ENCODE measurements at places on chromosomes 3 and 15.
A peak's percentile ranks its signal among the peaks of the same experiment; 100 is the strongest.

DNA sequence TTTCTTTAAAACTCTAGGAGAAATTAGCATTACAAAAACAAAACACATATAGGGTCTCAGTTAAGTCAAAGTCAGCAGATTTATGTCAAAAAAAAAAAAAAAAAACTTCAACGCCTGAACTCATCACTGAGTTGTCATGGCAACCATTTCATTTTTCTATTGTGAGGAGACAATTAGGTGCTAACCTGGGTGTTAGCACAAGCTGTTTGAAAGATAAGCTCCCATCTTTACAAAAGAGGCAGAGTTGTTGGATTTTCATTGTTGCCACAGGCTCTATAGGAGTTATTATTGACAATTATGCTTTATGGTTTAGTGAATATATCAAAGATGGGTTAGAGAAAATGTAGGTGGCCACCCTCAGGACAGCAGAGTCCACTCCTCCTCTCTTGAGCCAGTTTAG, 806.9 kb downstream of the GRM7 start:
- no peak for DNase-seq

DNA sequence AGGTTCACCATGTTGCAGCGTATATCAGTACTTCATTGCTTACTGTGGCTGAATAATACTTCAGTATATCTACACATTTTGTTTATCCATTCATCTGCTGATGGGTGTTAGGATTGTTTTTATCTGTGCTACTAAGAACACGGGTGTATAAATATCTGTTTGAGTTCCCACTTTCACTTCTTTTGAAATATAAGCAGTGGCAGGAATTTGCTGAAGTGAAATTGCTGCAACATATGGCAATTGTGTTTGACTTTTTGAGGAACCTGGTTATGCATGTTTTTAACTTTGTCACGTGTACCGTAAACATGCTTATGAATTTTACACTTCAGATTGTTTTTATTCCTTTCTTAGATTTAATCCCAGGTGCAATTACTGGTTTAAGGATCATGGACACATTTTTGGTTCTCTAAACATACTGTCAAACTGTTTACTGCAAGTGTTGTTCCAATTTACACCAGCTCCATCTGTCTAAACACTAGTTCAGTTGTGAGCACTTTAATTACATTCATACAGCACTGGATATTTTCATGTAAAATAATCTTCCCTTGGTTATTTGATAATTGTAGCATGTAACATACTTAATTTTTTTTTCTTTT, 23.1 kb downstream of the TRAK1 start:
- no peak for DNase-seq

DNA sequence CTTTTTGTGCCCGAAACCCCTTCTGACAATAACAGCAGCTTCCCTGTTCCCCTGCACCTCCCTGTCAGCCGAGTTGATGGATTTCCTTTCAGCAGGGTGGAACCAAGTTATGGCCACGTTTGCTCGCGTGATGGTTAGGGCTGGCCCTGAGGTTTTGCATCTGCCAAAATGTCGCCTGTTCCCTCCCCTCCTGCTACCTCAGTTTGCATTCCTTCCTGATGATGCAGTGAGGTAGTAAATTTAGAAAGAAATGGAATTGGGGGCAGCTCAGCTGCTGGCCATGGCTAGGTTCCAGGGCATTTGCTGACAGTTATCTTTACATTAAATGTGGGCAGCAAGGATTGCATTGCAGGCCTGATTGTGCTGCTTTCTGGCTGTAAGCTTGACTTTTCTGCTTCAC, 13.2 kb downstream of the LIMD1 start:
- no peak for DNase-seq

GRCh38 chr3:9891072-9891622, 737 bp downstream of the JAGN1 start:
- DNase-seq, result no peak

GRCh38 chr3:45782381-45782780, 14.0 kb downstream of the SLC6A20 start:
- no peak for DNase-seq

DNA sequence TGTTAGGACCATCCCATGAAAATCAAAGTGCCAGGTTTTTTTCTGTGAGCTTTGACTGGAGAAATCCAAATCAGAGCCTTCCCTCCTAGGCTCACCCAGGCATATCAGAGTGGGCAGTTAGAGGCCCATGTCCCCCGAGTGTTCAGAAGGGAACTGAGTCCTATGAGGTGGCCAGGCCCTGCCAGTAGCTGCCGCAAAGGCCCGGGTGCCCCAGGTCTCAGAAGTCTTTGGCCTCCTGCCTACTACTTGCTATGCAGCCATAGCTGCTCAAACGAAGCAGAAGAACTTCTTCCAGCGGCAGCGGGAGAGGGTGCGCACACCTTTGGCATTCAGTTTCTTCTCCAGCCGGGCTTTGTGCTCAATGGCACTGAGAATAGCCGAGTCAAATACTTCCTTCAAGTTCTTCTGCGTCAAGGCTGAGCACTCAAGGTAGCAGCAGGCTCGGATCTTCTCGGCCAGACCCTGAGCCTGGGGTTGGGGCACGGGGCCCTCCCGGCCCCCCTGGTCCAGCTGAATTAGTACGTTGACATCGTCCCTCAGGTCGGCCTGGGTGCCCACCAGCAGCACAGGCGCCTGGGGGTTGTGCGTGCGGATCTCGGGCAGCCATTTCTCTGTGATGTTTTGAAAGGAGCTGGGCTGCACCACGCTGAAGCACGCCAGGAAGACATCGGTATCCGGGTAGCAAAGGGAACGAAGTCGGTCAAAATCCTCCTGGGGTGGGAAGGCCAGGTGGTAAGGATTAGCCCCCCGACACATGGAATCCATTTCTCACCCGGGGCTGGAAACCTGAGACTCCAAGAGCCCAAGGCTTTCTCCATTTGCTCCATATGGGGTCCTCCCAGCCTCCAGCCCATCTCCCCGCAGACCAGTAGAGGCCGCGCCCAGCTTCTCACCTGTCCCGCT, 992 bp downstream of the RHOV start:
- no peak for DNase-seq

GRCh38 chr3:127424766-127425504, 137.1 kb upstream of the PRR20G start:
- DNase-seq, result no peak

GRCh38 chr3:126983653-126984390, 907 bp downstream of the PLXNA1 start:
- peak; percentile 32 for DNase-seq

GRCh38 chr3:24226397-24226796, 268.3 kb downstream of the THRB start:
- no peak for DNase-seq

DNA sequence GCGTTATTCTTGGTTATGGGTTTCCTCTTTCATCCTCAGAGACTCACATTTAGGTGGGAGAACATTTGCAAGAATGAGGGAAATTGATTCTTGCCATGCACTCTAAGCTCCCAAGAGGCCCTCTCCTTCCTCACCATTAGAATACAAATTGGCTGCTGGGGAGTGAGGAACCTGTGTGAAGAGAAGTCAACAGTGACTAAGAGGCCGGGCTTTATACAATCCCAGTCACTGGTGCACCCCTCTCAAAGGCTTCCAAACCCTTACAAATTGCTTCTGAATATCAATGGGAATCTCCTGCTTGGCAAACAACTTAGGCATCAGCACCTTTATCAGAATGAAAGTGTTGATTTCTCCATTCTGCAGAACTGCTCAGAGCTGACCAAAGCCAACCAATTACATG, 16.5 kb upstream of the RGMA start:
- no peak for DNase-seq

DNA sequence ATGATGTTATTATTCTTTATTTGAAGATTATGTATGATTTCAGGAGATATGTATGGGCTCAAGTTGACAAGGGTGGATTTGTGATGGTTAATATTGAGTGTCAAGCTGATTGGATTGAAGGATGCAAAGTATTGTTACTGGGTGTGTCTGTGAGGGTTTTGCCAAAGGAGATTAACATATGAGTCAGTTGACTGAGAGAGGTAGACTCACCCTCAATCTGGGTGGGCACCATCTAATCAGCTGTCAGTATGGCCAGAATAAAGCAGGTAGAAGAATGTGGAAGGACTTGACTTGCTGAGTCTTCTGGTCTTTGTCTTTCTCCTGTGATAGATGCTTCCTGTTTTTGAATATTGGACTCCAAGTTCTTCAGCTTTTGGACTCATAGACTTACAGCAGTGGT, 973.7 kb downstream of the MCTP2 start:
- DNase-seq, result no peak

DNA sequence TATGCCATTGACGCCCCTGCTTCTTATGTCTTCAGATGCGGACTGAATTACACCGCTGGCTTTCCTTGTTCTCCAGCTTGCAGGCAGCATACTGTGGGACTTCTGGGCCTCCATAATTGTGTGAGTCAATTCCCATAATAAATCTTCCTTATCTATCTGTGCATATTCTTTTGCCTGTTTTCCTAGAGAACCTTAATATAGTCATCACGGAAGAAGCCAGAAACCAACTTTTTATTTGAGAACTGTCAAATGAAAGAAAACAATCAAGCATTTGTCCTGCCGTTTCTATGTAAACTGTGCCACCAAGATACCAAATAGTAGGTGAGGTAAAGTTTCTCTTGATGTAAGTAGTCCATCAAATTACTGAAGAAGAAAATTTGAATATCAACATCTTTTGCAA, 51.8 kb upstream of the B3GALNT1 start:
- DNase-seq, result no peak

Measured in activated CD4-positive, alpha-beta T cell treated with anti-CD3 and anti-CD28 coated beads for 4 hours (primary cell).